ENCODE measurements at places on chromosomes 12 and 14.
A peak's percentile ranks its signal among the peaks of the same experiment; 100 is the strongest.

GRCh38 chr12:116406529-116406928 is 129.0 kb upstream of the MED13L start:
- peak; percentile 93 for DNase-seq

DNA sequence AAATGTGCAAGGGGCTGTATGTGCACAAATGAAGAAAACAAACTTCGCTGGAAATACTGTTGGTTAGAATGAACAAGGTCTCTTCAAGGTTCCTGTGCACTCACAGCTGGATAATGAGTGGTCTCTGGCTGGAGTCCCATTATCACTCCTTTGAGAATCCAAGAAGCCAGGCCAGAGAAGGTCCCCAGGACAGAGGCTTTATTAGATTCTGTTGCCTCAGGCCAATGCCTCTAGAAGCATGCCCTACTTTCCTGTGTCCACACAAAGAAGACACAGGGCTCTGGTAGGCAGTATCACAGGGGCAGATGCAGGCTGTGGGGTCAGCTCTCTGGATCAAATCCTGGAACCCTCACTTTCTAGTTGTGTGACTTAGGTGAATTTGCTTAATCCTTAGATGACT is 384.7 kb downstream of the GRIN2B start:
- DNase-seq, result no peak

DNA sequence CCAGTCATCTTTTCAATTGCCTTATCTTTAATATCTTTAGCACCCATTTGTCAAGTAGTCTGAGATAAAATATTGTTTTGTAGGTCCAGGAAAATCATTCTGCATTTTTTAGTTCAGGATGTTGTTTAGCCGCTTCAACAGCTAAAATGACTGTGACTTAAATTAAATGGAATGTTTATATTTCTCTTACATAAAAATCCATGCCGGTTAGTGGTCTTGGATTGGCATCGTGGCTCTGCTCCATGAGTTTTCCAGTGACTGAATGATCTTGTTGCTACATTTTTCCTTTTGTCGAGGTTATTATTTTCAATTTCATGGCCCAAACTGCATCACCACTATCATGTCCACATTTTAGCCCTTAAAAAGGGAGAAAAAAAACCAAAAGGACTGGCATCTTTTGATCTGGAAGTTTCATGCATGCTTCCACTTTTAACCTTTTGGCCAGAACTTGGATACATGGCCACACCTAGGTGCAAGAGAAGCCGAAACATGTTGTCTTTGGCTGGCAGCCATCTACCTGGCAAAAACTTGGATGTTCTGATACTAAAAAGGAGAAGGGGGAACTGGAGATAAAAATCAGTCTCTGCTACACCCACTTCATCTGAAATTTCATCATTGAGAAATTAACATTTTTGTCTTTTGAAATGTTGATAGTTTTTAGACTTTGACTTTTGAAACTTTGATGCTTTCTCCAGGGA is 142.4 kb downstream of the OTOGL start:
- DNase-seq, result no peak

DNA sequence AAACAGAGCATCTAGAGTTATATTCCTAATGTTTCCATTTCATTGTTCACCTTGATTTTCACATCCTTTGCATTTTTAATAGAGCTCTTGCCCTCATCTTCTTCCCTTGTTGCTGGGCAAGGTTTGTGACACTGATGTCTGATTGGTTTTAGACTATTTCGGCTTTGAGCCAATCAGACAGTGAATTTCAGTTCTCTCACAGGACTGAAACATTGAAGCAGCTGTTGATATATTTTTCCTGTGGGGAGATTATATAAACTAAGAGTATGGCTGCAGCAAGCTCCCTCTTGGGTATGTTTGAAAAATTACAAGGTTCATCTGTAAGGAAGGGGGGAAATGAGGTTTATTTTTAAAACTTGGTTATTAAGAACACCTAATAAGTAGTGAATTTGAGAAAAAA is 51.2 kb downstream of the ATF7IP start:
- no peak for DNase-seq

- DNase-seq, result no peak
These were observed 27.6 kb upstream of the ETV6 start for GRCh38 chr12:11621797-11622423.

GRCh38 chr14:45698462-45699134 is 445.6 kb upstream of the MIS18BP1 start:
- no peak for DNase-seq

DNA sequence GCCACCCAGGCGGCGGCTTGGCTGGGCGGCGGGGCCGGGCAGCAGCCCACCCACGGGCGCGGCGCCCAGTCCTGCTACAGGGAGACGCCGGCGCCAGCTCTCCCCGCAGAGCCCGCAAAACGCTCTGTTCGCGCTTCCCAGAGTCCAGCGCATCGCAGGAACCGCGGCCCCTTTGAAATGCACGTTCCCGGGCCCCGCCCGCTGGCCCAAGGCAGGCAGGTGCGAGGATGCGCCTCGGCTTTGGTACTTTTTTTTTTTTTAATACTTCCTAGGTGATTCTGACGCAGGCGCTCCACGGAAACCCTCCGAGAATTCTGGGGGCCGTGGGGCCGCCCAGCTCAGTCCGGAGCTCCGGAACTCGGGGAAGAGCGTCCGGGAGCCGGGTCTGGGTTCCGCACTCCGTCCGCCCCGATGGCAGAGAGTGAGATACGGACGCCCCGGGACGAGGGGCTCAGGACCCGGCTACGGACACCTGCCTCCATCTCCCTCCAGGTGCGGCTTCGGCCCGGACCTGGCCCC is 483 bp downstream of the POC1B start:
- no peak for DNase-seq
